Hematopoietic multipotent progenitor cell treated with erythropoietin and hydrocortisone succinate and interleukin-3 and kit ligand, for 17 days (in vitro differentiated cells): ENCODE measurements at places on chromosomes 5 and 9.

DNA sequence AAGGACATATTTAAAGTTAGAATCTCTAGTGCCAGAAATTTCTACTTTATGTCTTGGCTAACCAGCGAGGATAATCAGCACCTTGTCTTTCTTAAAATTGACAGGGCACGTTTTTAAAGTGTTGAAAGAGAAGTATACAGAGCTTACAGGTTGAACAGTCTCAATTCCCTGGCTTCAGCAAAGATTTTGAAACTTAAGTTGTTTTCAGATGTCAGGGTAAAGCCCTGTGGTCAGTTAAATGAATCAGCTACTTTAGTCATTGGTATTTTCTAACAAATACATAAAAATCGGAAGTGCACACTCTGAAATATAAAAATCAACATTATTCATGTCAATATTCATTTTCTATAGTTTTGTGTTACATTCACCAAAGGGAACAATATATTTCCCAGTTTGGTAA is 29.1 kb downstream of the SNCAIP start:
- DNase-seq = no peak

- no peak for DNase-seq
Measured at GRCh38 chr5:36272136-36272690, 29.5 kb downstream of the RANBP3L start.

DNA sequence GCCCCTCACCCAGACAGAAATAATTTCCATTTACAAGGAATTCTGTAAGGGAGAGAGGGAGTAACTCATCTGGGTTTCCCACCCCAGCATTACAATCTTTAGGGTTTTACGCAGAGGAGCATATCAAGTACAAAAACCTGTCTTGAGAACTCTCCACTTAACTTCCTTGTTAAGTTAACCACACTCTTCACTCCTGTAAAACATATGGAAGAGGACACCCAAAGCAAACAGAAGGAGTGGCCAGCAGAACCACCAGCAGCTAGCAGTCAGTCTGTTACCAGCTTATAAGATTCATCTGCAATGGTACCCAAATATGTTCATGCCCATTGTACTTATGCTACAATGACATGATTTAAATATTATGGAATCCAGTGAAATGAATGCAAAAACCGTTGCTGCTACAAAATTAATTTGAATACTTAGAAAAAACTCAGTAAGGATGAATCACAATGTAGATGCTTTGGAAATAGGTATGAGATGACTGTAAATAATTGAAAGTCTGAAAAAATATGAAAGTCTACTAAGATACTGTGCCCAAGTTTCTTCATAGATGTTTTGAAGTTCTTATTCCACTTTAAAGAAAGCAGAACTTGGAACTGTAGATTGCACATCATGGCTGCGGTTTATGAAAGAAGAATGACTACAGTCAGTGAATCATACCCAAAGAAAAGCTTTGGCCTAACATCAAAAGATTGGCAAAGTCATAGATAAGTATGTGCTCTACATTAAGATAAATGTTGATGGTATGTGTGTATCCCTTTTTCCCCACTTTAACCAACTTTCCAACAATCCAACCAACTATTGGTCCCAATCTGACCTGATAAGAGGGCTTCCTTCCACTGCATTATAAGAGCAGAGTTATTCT is 233.6 kb downstream of the ACTL7B start:
- no peak for DNase-seq

DNA sequence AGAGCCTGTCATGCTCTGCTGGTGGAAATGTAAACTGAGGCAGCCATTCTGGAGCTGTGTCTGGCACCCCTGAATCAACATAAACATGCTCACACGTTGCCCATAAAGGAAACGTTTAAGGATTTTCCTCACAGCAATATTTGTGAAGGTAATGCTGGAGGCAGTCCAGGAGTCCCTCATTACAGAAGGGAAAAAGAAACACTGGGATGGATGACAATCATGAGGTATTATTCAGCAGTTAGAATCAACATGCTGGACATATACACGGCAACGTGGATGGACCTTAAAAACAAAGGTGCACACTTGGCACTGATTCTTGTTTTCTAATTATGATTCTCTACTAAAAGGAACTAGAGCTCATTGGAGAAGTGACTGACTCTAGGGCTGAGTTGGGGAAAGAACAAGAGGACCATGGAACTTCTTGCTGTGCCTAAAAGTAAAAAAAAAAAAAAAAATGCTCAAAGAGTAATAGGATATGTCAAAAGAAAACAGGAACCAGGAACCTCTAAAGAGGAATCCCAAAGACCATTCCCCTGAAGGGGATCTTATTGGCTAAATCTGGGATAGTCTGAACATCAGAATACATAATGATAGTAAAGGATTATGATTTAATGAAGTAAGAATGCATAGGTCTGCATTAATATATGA is 18.6 kb downstream of the B4GALT1 start:
- no peak for DNase-seq

GRCh38 chr5:22998774-22999173 is 145.6 kb upstream of the CDH12 start:
- no peak for DNase-seq

DNA sequence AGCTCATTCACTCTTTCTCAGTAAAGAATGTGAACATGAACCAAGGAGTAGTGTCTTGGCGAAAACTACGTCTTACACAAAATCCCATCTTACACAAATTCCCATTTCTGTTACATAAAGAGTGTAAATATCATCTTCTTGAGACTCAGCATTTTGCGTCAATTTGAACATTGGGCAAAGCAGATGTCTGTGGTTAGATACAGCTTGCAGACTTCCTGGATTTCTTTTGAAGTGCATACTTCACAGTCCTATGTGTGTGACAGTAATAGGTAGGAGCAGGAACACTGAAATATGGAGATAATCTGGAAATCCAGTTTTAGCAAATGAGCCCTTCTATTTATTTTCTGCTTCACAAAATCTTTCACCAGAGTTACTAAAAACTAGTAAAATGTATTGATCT is 58.8 kb downstream of the C6 start:
- DNase-seq = no peak
